ENCODE measurements at places on chromosomes 11 and 22.

- no peak for DNase-seq
Measured at GRCh38 chr11:9689721-9690120, 25.8 kb downstream of the SWAP70 start.

- peak; percentile 56 for DNase-seq
Measured at GRCh38 chr11:17766590-17766989, 32.0 kb downstream of the KCNC1 start.

- DNase-seq: no peak
Measured at GRCh38 chr22:44442851-44443595, 55.0 kb downstream of the RTL6 start.

DNA sequence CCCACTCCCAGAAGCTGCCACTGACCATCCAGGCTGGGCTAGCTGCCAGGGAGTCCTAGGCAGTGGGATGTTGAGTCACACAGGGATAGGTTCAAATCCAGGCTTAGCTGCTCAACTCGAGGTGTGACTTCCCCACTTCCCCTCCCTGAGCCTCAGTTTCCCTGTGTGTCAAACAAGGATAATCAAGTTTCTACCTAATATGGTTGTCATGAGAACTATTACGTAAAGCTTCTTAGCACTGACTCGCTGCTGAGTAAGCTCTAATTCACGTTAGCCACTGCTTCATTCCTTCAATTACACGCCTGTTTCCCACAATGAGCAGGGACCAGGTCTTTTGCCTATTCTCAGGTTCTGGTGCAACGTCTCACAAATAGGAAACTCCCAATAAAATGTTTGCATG, 67.7 kb downstream of the SEZ6L start:
- no peak for DNase-seq

GRCh38 chr11:16335236-16335962, 20.9 kb downstream of the SOX6 start:
- DNase-seq: no peak

GRCh38 chr11:64834031-64834722, 10.3 kb downstream of the CDC42BPG start:
- DNase-seq: no peak

DNA sequence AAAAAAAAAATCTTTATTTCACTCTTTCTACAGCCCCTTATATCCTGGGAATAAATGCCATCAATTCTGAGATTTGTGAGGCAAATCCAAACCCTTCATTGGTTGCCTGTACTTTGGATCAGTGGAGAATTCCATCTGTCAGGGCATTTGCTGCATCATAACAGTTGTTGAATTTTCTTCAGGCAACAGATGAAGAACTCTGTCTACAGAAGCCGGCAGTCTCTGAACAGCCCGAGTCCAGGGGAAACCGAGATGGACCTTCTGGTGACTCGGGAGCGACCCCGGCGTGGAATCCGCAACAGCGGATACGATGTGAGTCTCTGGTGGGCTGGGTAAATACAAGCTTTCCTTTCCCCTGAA, 82.3 kb downstream of the C11orf91 start:
- DNase-seq: no peak

- no peak for DNase-seq
Measured at GRCh38 chr11:86247608-86248007, 3.1 kb downstream of the EED start.

GRCh38 chr11:62295504-62295903, 3.4 kb downstream of the SCGB1D4 start:
- peak; percentile 58 for DNase-seq

- no peak for DNase-seq
Measured at GRCh38 chr11:111521135-111521534, 6.6 kb downstream of the HOATZ start.
